Suprapubic skin (tissue), 4 donors: ENCODE measurements at places on chromosomes 1 and 21. TPM values are rescaled to one million over a fixed set of nuclear protein-coding genes. Genes with fewer than 3 reads are reported as not detected.

Gene NFASC
- 41.7 TPM for total RNA-seq

Gene LRRC71
- not detected for total RNA-seq

Gene PCSK9
- total RNA-seq, result 0.34 TPM

Gene CAMK1G
- not detected for total RNA-seq

- DNase-seq, result no peak
- H3K27ac ChIP-seq, result no peak overlapping the region
- no peaks in the 10 kb centered on the region for H3K36me3 ChIP-seq
- no peak overlapping the region for H3K4me3 ChIP-seq
- H3K4me1 ChIP-seq, result no peaks in the 10 kb centered on the region
Observed at GRCh38 chr1:110196917-110197765, 13.0 kb upstream of the KCNC4 start.

DNA sequence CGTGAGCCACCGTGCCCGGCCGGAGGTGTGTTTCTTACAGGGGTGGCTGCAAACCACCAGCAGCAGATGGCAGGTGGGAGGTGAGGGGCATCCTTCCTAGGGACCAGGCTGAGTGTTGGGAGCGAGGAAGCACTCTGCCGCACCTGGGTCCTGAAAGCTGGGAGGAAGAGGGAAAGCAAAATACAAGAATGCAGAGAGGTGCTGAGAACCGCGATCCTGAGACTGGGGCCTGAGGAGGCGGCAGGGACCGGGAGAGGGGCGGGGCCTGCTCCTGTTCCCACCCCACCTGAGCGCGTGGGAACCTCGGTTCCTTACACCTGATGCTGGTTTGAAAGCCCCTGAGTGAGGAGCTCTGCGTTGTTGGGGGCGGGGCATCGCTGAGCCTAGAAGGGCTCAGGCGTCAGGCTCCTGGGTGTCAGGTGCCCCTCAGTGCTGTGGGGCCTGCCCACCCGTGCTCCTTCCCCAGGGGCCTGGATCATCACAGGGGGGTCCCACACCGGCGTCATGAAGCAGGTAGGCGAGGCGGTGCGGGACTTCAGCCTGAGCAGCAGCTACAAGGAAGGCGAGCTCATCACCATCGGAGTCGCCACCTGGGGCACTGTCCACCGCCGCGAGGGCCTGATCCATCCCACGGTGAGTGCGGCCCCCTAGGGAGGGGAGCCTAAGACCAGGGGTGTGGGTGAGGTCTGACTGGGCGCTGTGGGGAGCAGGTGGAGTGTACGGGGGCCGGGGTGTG is 15.5 kb downstream of the TRPM2 start:
- no peaks in the 10 kb centered on the region for H3K36me3 ChIP-seq
- no peak overlapping the region for H3K27ac ChIP-seq
- H3K4me1 ChIP-seq, result peaks cover 7% of the 10 kb centered on the region
- H3K4me3 ChIP-seq, result no peak overlapping the region
- H3K27me3 ChIP-seq, result peaks cover 54% of the 10 kb centered on the region
- no peak for DNase-seq

DNA sequence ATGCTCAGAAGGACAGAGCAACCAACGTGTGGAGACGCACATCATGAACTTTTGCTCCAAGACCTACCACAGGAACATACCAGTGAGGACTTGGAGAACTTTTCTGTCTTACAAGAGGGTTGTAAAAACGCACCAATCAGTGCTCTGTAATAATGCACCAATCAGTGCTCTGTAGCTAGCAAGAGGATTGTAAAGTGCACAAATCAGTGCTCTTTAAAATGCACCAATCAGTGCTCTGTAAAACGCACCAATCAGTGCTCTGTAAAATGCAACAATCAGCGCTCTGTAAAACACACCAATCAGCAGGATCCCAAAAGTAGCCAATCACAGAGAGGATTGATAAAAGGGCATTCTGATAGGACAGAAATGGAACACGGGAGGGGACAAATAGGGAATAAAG is 40.4 kb upstream of the SPAG17 start:
- no peak overlapping the region for H3K4me3 ChIP-seq
- no peaks in the 10 kb centered on the region for H3K27me3 ChIP-seq
- no peaks in the 10 kb centered on the region for H3K4me1 ChIP-seq
- H3K36me3 ChIP-seq, result no peaks in the 10 kb centered on the region

DNA sequence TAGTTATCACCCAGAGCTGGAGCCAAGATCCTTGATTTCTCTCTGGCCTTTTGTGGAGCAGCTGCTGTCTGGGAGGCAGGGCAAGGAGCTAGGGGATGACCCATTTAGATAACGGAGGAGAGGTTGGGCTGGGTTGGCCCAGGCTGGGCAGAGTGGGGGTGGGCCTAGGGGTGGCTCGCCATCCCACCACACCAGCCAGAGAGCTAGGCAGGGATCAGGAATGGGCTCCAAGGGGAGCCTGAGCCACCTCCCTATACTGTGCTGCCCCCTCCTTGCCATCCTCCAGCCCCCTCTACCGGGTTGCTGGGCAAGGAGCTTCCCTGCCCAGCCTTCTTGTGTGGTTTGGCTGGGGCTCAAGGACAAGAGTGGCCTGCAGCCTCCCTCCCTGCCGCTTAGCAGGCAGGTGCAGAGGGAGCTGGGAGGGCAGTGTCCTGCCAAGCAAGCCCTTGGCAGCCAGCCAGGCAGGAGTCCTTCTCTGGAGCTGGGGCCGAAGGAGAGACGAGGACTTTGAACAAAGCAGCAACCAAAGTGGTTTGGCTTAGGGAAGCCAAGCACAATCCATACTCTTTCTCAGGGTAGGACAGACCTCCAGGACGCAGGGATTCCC is 4.1 kb downstream of the NUAK2 start:
- H3K4me3 ChIP-seq, result no peak overlapping the region
- H3K36me3 ChIP-seq, result no peaks in the 10 kb centered on the region
- H3K4me1 ChIP-seq, result peaks cover 71% of the 10 kb centered on the region
- no peaks in the 10 kb centered on the region for H3K27me3 ChIP-seq
- no peak for DNase-seq

- no peaks in the 10 kb centered on the region for H3K36me3 ChIP-seq
- no peaks in the 10 kb centered on the region for H3K27me3 ChIP-seq
- DNase-seq, result no peak
- no peak overlapping the region for H3K27ac ChIP-seq
- H3K4me3 ChIP-seq, result no peak overlapping the region
Observed at GRCh38 chr1:69459244-69459643, 108.5 kb upstream of the LRRC7 start.

DNA sequence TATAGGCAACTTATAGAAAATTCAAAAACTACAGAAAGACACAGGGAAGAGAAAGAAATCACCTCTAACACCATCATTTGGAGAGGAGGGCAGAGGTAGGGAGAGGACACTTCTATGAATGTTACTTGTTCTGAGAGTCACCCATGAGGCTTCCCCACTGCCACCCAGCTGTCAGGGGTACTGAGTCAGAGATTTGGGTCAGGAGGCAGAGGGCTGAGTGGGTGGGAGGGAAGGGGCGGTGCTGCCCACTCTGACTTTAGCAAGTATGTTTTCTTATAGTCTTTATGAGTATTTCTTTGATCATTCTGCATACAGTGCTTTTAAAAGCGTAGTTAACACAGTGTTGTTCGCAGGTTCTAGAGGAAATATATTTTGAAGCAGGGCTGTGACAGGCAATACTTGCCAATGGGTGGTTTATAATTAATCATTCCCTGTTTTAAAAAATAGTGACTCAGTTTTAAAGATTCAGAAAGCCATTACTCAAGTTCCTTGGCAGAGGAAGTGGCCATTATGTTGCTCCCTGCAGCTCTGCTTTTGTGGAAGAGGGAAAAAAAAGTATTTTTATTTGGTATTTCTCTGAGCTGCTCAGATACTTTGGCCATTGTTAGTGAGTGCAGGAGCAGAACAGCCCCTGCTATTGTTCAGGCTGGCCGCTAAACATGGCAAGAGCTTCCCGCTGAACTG is 18.3 kb downstream of the IL6R start:
- H3K36me3 ChIP-seq, result no peaks in the 10 kb centered on the region
- peak overlapping the region; percentile 96 for H3K27ac ChIP-seq
- no peaks in the 10 kb centered on the region for H3K27me3 ChIP-seq
- H3K4me1 ChIP-seq, result peaks cover 82% of the 10 kb centered on the region

DNA sequence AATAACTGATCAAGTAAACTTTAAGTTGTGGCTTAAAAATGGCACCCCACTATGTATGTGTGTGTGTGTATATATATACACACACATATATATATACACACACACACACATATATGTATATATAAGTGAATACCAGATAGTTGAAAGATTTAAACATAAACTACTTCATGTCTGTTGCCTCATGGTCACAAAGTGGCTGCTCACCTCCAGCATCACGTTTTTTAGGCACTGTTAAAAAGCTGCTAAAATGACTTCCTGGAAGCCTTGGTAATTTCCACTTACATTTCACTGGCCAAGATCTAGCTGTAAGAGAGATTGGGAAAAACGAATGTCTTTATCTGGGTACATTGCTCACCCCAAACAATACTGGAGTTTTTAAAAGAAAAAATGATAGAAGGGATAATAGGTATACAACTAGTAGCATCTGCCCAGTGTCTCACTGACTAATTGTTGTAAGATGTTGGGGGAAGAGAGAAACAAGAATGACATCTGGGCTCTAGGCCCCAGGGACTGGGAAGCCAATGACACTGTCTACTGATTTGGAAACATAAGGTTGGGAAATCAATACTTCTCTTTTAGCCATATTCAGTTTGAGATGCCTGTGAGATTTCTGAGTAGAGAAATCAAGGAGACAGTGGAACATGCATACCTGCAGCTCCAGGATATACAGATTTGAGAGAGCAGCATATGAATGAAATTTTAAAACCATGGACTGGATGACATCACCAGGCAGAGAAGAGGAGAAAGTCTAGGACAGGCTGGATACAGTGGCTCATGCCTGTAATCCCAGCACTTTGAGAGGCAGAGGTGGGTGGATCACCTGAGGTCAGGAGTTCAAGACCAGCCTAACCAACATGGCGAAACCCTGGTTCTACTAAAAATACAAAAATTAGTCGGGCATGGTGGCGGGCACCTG is 42.8 kb downstream of the CLDN14 start:
- H3K4me1 ChIP-seq, result no peaks in the 10 kb centered on the region
- DNase-seq, result no peak
- H3K36me3 ChIP-seq, result no peaks in the 10 kb centered on the region
- H3K4me3 ChIP-seq, result no peak overlapping the region
- H3K27ac ChIP-seq, result no peak overlapping the region

GRCh38 chr1:234887016-234887900 is 241.4 kb downstream of the TOMM20 start:
- H3K4me3 ChIP-seq, result no peak overlapping the region
- no peak for DNase-seq
- peak overlapping the region; percentile 64 for H3K27ac ChIP-seq
- no peaks in the 10 kb centered on the region for H3K27me3 ChIP-seq

GRCh38 chr1:48006264-48006663 is 9.1 kb upstream of the TRABD2B start:
- H3K27me3 ChIP-seq, result no peaks in the 10 kb centered on the region
- no peak for DNase-seq
- no peaks in the 10 kb centered on the region for H3K36me3 ChIP-seq
- H3K4me1 ChIP-seq, result no peaks in the 10 kb centered on the region

- DNase-seq, result no peak
- no peaks in the 10 kb centered on the region for H3K36me3 ChIP-seq
- peaks cover 62% of the 10 kb centered on the region for H3K27me3 ChIP-seq
- no peak overlapping the region for H3K27ac ChIP-seq
- no peaks in the 10 kb centered on the region for H3K4me1 ChIP-seq
- H3K4me3 ChIP-seq, result no peak overlapping the region
Observed at GRCh38 chr1:18064534-18064933, 43.1 kb upstream of the IGSF21 start.

- H3K27ac ChIP-seq, result peak overlapping the region; percentile 76
- H3K4me1 ChIP-seq, result peaks cover 26% of the 10 kb centered on the region
- H3K36me3 ChIP-seq, result no peaks in the 10 kb centered on the region
Observed at GRCh38 chr21:39048064-39048463, 135.2 kb downstream of the PSMG1 start.

DNA sequence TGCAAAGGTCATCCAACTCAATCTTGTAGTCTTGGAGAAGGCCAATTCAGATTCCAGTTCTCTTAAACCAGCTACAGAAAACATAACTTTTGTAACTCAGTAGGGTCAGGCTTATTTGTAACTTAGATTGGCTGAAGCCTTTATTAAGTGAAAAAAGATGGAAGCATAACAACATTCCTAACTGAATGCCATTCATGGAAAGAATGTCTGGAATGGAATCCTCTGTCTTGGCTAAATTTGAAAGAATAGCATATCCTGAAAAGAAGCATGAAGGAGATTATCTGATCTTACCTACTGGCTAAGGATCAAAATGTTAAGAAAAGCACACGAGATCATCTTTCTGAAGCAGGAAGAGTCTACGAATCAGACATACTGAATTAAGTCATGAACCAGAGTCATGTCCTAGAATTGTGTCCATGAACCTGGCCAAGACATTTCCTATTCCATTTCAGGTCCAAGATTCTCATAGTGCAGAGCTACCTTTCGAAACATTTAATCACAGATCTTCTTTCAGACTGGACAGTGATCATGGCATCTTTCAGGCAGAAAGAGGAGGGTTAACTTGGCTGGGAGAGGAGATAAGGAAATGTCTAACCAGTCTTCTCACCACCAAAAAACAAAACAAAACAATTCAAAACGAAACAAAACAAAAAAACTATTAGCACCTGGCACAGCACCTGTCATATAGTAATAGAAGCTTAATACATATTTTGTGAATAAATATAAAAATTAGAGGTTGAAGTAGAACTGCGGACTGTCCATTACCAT is 75.6 kb downstream of the XCL2 start:
- H3K36me3 ChIP-seq, result no peaks in the 10 kb centered on the region
- peaks cover 40% of the 10 kb centered on the region for H3K4me1 ChIP-seq
- H3K4me3 ChIP-seq, result no peak overlapping the region
- DNase-seq, result no peak
- H3K27ac ChIP-seq, result no peak overlapping the region
- no peaks in the 10 kb centered on the region for H3K27me3 ChIP-seq

GRCh38 chr1:61289232-61290098 is 207.1 kb downstream of the NFIA start:
- no peak for DNase-seq
- H3K36me3 ChIP-seq, result no peaks in the 10 kb centered on the region
- H3K27me3 ChIP-seq, result no peaks in the 10 kb centered on the region
- H3K27ac ChIP-seq, result no peak overlapping the region
- no peak overlapping the region for H3K4me3 ChIP-seq

- no peak overlapping the region for H3K4me3 ChIP-seq
- H3K27ac ChIP-seq, result no peak overlapping the region
- H3K27me3 ChIP-seq, result no peaks in the 10 kb centered on the region
- no peaks in the 10 kb centered on the region for H3K36me3 ChIP-seq
- H3K4me1 ChIP-seq, result peaks cover 30% of the 10 kb centered on the region
Observed at GRCh38 chr1:234915924-234916675, 212.5 kb downstream of the TOMM20 start.

- no peak overlapping the region for H3K27ac ChIP-seq
- no peaks in the 10 kb centered on the region for H3K4me1 ChIP-seq
- peaks cover 78% of the 10 kb centered on the region for H3K36me3 ChIP-seq
Observed at GRCh38 chr1:100146958-100147357, 14.0 kb downstream of the TRMT13 start.

GRCh38 chr1:47188791-47189785 is 748 bp downstream of the PDZK1IP1 start:
- no peaks in the 10 kb centered on the region for H3K36me3 ChIP-seq
- peak overlapping the region; percentile 21 for H3K4me3 ChIP-seq
- peaks cover 47% of the 10 kb centered on the region for H3K4me1 ChIP-seq
- peak; percentile 64 for DNase-seq

GRCh38 chr1:241666419-241666818 is 14.3 kb downstream of the WDR64 start:
- H3K27ac ChIP-seq, result no peak overlapping the region
- no peak for DNase-seq
- H3K27me3 ChIP-seq, result no peaks in the 10 kb centered on the region
- H3K4me1 ChIP-seq, result no peaks in the 10 kb centered on the region
- H3K36me3 ChIP-seq, result no peaks in the 10 kb centered on the region

GRCh38 chr1:47189844-47190508 is at the start of gene PDZK1IP1:
Gene PDZK1IP1 (minus strand): TSS chr1:47190036. CDS start chr1:47189932, 104 bp downstream.
- peak; percentile 93 for DNase-seq
- H3K27ac ChIP-seq, result peak within 1 kb of the TSS; percentile 47
- peaks cover 47% of the 10 kb centered on the region for H3K4me1 ChIP-seq
- no peaks in the 10 kb centered on the region for H3K27me3 ChIP-seq
